Mammary epithelial cell (primary cell): ENCODE measurements at places on chromosomes 13 and 19.

- no peak for DNase-seq
These were observed 7.7 kb upstream of the ONECUT3 start for GRCh38 chr19:1745589-1746031.

DNA sequence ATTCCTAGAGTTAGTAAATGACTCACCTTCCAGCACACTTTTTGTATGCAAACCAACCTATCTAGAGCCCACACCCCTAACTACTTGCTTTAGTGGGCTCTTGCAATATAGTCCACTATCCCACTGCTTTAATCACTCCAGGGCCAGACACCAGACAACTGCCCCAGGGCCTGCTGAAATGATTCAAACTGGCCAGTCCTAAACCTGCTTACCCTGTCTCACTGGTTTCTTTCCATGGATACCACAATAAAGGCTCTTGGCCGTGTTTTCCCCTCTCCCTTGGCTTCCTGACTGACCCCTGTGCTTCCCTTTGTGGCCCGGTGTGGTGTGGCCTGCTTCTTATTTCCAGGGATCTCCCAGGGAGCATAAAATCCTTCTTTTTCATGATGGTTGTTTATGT lies 14.6 kb downstream of the HS6ST3 start:
- no peak for DNase-seq

- no peak for DNase-seq
These were observed 90.0 kb downstream of the TNFRSF19 start for GRCh38 chr13:23660249-23660648.

GRCh38 chr13:77583581-77583980 lies 48.1 kb downstream of the SCEL start:
- no peak for DNase-seq

- no peak for DNase-seq
These were observed 1438.1 kb downstream of the UQCRFS1 start for GRCh38 chr19:27774827-27775226.

DNA sequence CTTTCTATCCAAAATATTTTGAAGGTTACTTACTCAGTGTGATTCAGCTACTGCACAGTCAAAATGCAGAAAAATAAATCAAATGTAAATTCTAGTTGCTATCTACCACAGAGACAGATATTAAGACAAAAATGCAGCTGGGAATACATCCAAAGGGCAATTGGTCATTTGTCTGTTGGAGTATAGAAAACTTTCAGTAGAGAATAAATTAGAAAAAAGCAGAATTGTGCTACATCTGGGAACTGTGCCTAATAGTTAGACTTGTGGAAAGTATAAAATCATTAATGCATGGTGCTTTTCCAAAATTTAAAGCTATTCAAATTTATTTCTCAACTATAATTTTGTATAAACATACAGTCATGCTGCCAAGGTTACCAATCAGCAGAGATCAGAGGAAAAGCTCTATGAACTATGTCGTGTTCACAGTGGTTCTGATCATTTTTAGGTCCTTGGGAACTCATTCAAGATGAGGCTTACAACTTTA lies 1635.8 kb downstream of the PCDH9 start:
- no peak for DNase-seq

DNA sequence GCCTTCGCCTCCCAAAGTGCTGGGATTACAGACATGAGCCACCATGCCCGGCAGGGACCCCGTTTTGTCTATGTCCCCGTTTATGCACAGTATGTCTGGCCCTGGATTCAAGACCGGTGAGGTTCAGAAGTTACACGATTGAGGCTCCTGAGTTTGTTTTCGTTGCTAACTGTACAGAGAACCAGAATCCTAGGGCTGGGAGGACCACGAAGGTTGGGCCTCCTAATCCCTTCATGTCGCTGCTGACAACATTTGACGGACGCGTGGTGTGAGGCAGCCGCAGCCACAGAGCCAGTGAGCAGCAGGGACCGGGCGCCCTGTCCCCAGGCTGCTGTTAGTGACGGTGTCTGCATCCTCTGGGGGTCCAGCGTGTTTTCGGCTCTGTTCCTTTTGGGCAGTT lies 91.4 kb downstream of the ATP11A start:
- DNase-seq, result no peak

DNA sequence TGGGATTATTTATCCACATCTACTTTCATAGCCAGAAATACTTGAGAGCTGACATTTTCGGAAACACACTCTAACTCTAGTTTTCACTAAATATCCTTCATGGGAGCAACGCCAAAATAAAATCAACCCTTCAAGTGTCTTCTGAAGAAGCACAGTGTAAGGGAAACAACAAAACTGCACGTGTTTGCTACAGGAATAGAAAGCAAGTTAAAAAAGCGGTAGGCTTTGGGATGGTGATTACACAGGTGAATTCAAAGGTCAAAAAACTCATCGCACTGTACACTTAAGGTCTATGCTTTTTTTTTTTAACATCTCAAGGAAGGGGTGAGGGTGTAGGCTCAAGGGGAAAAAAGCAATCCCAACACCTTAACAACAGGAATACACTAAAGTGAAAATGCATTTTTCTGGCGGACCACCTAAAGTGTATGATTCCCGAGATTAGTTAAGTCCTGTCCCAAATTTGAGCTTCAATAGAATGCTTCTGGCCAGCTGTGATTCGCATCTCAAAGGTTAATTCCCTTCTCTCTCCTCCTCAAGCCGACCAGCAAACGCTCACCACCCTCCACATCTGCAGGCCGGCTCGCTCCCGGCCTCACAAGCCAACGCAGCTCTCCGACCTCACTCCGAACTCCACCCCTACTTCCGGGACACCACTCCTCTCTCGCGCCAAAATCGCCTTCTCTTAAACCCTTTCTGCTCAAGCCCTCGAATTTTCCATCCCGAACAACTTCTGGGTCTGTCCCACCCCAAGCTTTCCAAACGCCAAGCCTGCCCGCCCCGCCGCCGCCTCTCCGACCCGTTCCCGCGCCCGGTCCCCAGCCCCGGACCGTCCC lies 1.1 kb downstream of the ARGLU1 start:
- peak; percentile 58 for DNase-seq

DNA sequence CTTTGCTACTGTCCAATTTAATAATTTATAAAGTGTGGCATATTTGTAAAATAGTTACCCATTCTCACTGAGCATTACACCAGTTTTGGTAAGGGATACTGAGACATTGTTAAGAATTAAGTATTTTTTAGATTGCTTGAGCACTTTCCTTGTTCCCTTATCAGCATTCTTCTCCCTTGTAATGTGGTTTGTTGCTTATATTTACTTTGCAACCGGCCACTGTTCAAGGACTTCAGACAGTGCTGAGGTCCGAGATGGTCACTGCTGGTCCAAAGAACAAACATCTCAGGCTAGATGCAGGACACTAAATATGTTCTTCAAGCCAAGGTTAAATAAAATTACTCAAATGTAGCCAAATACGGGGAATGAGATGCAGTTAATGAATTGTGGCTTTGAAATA lies 161.4 kb downstream of the TM9SF2 start:
- DNase-seq, result no peak

- DNase-seq, result no peak
These were observed 124.2 kb downstream of the CACNA1A start for GRCh38 chr19:13381827-13382632.

GRCh38 chr13:96999091-96999490 lies 4.8 kb upstream of the OXGR1 start:
- no peak for DNase-seq

GRCh38 chr13:23623394-23623793 lies 53.2 kb downstream of the TNFRSF19 start:
- DNase-seq, result no peak

- DNase-seq, result no peak
These were observed 6.3 kb upstream of the PNPLA6 start for GRCh38 chr19:7529246-7529600.

GRCh38 chr19:54077334-54077733 lies 3.8 kb downstream of the TARM1 start:
- no peak for DNase-seq

- DNase-seq, result no peak
These were observed 12.2 kb upstream of the CCDC97 start for GRCh38 chr19:41297628-41298347.

GRCh38 chr13:29743201-29743786 lies 107.1 kb downstream of the UBL3 start:
- DNase-seq, result no peak

GRCh38 chr19:12229990-12230389 lies 64.7 kb downstream of the ZNF44 start:
- no peak for DNase-seq

- DNase-seq, result peak; percentile 53
These were observed 484.6 kb downstream of the RFC3 start for GRCh38 chr13:34302596-34302995.

DNA sequence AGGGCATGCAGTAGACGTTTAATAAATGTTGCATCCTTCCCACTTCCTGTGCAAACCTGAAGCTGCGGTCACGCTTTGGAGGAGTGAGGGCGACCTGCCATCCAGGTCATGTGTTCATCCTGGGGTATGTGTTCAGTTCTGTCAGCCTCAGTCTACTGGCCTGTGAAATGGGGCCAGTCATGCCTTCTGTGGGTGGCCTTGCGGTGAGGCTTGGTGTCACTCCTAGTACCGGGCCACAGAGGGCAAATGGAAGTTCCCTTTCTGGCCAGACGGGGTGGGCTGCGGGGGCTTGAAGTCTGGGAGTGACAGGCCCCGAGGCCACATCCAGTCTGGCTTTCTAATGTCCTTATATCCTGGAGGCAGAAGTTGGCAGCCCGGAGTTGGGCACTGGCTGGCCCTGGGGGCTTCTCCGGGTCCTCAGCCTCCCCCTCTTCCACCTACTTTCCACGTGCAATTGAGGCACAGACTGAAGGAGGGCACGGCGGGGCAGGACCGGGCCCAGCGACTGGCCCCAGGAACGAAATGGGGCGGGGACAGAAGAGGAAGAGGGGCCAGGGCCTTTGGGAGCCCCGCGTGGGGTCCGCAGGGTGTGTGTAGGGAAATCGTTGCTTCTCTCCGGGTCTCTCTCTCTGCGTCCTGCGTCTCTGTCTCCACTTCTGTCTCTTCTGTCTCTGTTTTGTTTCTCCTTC lies 11.1 kb downstream of the PDE4A start:
- DNase-seq, result no peak

DNA sequence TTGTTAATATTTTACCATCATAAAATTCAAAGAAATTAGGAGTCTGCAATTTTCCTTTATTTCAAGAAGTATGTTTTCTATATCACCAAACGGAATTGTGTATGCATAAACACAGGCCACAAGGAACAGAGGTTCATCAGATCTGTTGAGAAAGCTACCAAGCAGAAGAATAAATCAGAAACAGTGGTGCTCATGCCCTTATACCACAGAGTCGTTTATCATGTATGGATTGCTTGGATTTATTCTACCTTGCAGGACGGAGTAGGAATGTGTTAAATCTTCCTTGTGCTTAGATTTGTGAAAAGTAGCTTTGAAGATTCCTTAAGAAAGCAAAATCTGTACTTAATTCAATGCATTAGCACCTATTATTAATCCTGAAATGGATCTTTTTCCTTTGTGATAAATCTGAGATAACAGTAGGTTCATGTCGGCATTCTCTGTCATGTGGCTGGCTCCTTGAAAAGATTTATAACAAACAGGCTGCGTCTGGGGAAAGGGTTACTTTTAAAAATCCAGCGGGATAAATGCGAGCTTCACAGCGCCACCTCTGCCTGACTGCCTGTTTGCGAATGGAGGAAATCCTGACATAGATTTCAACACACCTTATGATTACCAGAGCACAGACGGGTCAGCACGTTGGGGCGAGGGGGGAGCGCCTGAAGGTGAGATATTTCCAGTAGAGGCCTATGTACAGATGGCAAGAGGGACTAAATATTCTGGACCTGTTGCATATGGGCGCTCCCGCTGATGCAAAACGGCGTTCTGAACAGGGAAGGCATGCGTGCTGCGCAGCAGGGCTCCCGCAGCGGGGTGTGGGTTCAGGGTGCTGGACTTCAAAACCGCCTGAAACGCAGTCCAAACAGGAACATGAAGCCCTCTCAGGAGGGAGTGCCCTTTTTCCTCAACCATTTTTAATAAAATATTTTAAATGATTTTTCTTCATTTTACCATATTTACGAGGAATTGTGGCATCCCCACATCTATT lies 445.5 kb upstream of the SGCG start:
- no peak for DNase-seq

DNA sequence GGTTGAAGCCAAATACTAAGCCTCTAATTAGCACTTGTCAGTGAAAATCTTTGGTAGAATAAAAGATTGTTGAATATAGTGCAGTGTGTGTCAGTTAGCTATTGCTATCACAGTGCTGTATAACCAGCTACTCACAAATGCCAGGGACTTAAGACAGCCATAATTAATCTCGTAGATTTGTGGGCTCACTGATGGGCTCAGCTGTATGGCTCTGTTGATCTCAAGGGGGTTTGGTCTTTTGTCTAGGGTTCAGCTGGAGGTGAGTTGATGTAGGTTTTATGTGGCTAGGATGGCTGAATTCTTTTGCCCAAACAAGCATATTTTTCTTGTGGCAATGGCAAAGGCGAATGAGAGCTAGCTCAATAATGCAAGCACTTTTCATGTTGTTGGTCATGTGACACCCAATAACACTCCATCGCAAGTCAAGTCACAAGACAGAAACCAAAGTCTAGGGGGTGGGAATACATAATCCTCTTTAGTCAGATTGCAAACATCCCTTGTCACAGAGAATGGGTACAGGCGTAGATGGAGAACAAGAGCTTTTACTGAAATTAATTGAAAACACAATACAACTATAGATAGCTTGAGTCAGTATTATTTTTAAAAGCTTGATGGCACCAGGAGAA lies 121.7 kb upstream of the EDNRB start:
- DNase-seq, result no peak

GRCh38 chr13:113148940-113149503 lies 9.4 kb upstream of the PROZ start:
- no peak for DNase-seq

DNA sequence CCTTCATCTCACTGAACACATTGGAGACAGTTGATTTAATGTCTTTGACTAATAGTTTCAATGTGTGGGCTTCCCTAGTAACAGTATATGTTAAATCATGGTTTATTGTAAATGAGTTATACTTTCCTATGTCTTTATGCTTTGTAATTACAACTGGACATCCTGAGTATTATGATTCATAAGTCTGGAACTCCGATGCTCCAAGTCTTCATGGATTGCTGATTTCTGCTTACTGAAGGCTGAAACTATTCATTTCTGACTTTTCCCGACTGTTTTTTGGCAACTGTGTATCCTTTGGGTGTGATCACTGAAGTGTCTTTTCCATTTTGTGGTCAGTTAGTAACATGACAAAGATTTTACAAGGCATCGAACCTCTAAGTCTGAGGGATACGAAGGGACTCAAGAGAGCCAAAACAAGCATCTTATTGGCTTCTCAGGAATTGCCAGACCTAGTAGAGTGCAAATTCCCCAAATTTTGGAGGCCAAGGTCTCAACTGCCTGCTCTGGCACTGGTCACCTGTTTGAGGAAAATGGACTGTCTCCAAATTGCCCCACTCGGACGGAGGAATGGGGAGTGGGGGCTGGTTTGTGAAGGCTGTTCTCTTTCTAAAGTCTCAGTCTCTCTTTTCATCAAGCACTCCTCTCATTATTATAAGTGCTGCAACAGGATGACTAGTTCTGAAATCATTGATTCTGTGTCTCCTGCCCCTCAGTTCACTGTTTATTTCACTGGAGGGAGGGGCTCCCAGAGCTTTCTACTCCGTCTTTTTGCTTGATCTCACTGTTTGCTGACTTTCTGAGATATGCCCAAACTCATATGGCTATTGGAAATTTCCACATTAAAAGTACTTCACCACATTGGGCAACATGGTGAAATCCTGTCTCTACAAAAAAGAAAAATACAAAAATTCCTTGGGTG lies 20.2 kb upstream of the CD70 start:
- peak; percentile 90 for DNase-seq

GRCh38 chr13:85974608-85975366 lies 175.6 kb upstream of the SLITRK6 start:
- peak; percentile 4 for DNase-seq

- DNase-seq, result no peak
These were observed 128.3 kb downstream of the LMO7 start for GRCh38 chr13:75764251-75764925.

- no peak for DNase-seq
These were observed 10.5 kb downstream of the SPPL2B start for GRCh38 chr19:2338751-2339643.
